ENCODE measurements at places on chromosomes 1 and 21. TPM values are rescaled to one million over a fixed set of nuclear protein-coding genes. Genes with fewer than 3 reads are reported as not detected.

The OLFML2B gene
- total RNA-seq, result 5.7 TPM

The CFAP74 gene
- total RNA-seq, result not detected

The PRRX1 gene
- total RNA-seq, result 20.4 TPM

The KRTAP12-2 gene
- total RNA-seq, result not detected

The ADORA1 gene
- 0.64 TPM for total RNA-seq

The LCE1B gene
- total RNA-seq, result not detected

The COL8A2 gene
- 4.1 TPM for total RNA-seq

The GBP1 gene
- 22.1 TPM for total RNA-seq

The ADAM30 gene
- total RNA-seq, result not detected

The LCE1E gene
- total RNA-seq, result not detected

The CYP4A22 gene
- total RNA-seq, result 0.38 TPM

The SPRR4 gene
- 1.3 TPM for total RNA-seq

The TRABD2B gene
- total RNA-seq, result 0.47 TPM

The CLDN17 gene
- 27.4 TPM for total RNA-seq

The EBNA1BP2 gene
- 99.3 TPM for total RNA-seq

The SELENON gene
- 28.3 TPM for total RNA-seq

The PTGFR gene
- 1.6 TPM for total RNA-seq

The ROR1 gene
- 9.0 TPM for total RNA-seq

The CDCA8 gene
- total RNA-seq, result 5.5 TPM

DNA sequence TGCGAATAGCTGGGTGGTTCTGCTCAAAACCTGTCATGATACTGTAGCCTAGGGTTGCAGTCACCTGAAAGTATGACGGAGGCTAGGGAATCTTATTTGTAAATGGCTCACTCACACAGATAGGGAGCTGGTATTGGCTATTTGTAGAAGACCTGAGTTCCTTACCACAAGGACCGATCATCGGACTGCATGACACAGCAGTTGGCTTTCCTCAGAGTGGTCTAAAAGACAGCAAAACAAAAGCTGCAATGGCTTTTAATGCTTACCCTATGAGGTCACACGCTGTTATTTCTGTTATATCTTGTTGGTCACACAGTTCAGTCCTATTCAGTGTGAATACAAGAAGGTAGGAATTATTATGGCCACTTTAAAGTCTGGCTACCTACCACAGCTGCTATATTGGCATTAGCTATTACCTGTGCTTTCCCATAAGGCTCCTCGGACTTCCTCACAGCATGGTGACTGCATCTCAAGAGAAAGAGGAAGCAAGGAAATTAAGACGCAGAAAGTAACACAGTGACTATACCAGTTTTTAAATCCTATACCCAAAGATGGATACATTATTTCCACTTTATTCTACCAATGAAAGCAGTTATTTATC, 68.4 kb upstream of the LRRC7 start:
- DNase-seq, result no peak

GRCh38 chr1:198436276-198436675, 104.2 kb downstream of the ATP6V1G3 start:
- no peak for DNase-seq

GRCh38 chr1:181317261-181317930, 165.9 kb upstream of the CACNA1E start:
- DNase-seq, result no peak

DNA sequence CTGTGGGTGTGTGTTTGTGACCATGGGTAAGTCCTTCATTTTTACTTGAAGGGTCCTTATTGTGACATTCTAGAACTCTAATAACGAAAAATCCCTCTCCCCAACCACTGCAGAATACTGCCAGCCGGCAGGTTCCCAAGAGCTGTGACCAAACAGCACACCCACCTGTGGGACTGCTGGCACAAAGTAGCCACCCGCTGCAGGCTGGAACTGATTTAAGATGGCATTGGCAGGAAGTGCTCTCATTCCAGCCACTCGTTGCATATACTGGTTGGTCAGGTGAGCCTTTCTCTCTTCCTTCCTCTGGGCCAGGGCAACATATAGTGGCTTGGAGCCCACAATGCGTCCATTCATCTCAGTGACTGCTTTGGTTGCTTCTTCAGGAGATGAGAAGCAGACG, 11.6 kb downstream of the PABPC4 start:
- DNase-seq, result no peak

DNA sequence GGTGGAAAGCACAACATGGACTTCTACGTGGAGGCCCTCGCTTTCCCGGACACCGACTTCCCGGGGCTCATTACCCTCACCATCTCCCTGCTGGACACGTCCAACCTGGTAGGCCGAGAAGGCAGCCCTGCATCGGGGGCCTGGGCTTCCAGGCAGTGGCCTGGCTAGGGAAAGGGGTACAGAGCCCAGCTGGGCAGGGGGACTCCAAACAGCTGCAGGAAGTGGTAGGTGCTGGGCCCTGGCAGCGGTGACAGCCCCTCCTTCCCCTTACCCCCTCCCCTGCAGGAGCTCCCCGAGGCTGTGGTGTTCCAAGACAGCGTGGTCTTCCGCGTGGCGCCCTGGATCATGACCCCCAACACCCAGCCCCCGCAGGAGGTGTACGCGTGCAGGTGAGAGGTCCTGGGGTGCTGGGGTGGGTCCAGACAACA, 30.0 kb upstream of the PADI6 start:
- DNase-seq, result no peak

GRCh38 chr1:91015794-91016550, 5.9 kb downstream of the ZNF644 start:
- DNase-seq, result no peak

- DNase-seq, result no peak
These were observed 19.7 kb upstream of the KCNC4 start for GRCh38 chr1:110190282-110190929.

DNA sequence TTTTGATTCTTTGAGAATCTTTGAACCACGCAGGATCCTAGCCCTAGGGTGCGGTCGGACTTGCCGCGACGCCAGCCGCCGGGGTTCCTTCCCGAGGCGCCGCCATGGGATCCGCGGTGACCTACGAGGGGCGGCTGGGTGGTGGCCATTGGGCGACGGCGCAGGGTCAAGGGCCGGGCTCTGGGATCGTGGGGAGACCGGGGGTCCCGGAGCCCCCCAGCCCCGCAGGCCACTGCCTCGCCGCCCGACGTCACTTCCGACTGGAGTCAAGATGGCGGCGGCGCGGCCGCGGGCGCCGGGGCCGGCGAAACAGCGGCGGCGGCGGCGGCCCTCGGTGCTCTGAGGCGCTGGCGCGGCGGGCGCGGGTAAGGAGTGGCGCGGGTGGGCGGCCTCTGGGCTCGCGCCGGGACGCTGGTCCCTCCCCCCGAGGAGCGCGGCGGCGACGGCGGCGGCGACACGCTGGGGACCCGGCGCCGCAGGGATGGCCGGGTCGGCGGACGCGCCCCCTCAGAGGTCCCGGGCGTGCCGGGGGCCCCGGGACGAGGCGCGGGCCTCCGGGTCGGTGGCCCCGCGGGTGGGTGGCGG, at the start of gene PRDM2:
Gene PRDM2 (plus strand): TSS at position 253 of the 585 bp plus-strand sequence. CDS start 15,418 bp downstream, outside the sequence.
- DNase-seq, result no peak

DNA sequence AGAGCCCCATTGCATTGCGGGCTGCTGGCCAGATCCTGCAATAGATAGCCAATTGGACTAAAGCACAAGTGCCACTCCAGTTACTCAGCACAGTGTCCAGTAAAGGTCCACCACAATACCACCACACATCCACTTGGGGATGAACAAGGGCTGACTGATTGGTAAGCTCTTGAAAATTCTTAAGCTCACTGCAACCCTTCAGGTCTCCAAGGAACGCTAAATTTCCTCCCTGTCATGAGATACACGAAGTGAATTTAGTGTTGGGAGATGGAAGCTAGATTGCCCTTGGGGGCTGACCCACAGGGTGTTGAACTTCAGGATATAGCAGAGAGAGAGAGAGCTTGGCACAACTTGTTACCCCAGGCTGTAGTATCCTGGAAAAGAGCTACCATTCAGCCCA, 9.8 kb upstream of the AADACL3 start:
- DNase-seq, result no peak

DNA sequence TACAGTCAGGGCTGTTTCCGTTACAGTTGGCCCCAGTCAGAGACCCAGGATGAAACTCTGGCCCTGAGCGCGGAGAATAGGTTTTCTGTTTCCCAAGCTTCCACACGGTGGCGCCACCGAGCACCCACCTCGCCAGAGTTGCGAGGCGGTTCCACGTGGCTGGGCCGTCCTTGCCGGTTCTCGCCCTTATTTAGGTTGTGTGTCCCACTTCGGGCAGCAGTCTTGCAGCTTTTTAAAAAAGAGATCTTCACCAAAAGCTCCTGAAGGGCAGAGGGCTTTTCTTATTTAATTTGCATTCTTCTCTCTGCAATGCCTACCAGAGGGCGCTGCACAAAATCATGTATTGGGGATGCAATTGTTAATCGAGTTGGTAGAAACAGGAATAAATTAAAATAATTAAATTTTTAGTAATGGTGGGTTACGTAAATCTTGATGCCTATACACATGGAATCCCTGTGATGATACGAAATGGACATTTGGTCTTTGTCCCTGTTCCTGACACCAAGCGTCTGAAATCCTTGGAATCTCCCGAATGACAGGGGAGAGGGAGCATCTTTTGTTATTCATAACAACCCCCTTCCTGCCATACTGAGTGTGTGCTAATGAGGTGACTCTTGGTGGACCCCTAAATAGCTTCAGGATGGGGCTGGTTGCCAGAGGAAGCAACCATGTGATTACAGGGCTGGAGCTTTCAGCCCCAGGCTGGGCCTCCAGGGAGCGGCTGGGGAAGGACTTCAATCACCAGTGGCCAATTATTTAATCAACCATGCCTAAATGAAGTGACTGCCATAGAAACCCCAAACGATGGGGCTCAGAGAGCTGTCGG, 5.6 kb upstream of the S100A7 start:
- DNase-seq, result no peak

DNA sequence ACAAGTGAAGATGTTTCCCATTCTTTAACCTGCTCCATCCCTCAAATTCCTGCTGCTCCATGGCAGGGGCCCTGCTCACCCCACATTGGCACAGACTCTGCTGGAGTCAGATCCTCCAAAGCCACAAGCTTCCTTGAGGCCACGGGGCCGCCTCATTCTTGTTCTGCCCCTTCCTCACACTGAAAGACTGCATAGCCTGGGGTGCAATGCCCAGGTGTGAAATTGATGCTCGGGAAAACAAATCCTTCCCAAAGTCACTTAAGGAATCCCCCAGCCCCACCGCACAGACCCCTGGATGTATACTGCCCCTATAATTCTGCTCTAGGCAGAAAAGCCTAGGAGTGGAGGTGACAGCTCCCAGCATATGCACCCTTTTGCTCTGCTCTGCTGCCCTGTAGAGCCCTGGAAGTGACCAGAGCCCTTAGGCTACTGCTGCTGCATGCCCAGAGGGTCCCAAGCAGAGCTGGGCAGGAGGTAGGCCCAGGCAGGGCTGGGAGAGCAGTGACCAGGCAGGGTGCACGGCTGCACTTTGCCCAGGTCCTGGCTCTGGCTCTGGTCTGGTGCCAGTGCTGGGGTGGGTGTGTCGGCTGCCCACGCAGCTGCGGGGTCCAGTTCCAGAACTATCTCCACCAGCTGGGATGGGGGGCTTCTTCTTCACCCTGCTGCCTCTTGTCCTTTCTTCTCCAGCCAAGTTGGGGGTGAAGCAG, 1.6 kb downstream of the HES2 start:
- no peak for DNase-seq

GRCh38 chr1:78884685-78885452, 121.7 kb downstream of the ADGRL4 start:
- no peak for DNase-seq

DNA sequence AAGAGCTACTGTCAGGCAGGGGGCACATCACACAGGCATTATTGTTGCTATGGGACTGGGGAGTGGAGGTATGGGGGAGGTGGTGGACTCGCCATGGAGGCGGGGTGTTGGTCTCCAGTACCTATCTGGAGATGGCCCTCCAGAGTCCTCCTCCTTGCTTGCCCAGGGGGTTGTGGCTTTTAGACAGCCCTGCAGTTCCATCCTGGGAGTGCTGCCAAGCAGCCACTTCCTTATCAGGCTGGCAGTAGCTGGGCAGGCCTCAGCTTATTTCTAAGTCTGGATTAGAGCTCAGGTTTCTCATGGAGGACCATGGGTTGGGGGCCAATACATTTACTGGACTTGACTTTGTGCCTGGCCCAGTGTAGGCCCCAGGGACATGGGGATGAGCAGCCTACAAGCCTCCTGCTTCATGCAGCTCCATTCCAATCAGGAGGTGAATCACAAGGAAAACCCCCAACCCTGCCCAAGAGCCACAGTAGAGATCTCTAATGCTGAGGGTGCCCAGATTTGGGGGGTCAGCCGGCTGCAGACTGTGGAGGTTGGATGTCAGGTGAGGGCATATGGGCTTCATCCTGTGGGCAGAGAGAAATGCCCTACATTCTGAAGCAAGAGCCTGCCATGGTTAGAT, 210.7 kb upstream of the EDN2 start:
- no peak for DNase-seq

GRCh38 chr1:90721210-90722194, 4.4 kb upstream of the BARHL2 start:
- no peak for DNase-seq

- no peak for DNase-seq
These were observed 40.7 kb upstream of the COL6A2 start for GRCh38 chr21:46057111-46057709.

GRCh38 chr21:34834852-34835501, 166.2 kb downstream of the CLIC6 start:
- DNase-seq, result no peak

- DNase-seq, result no peak
These were observed 76.7 kb downstream of the SSBP3 start for GRCh38 chr1:54329312-54330003.

DNA sequence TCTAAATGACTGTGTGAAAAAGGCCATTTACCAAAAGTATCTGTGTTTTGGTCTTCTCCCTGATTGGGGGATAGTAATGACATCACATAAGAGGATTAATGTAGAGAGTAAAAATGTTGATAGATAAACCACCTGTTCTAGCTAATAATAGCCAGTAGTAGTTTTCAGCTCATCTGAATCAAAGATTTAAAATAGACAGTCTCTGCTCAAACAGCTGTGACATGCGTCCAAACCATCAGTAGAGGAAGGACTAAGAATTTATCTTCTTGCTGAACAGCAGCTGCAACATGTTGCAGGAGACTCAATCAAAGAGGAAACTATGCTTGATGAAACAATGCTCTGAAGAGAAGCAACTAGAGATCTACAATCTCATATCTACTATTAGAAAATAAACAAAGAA, 21.4 kb downstream of the TMPRSS15 start:
- no peak for DNase-seq

- no peak for DNase-seq
These were observed 7.1 kb upstream of the ZNF697 start for GRCh38 chr1:119655154-119655553.

DNA sequence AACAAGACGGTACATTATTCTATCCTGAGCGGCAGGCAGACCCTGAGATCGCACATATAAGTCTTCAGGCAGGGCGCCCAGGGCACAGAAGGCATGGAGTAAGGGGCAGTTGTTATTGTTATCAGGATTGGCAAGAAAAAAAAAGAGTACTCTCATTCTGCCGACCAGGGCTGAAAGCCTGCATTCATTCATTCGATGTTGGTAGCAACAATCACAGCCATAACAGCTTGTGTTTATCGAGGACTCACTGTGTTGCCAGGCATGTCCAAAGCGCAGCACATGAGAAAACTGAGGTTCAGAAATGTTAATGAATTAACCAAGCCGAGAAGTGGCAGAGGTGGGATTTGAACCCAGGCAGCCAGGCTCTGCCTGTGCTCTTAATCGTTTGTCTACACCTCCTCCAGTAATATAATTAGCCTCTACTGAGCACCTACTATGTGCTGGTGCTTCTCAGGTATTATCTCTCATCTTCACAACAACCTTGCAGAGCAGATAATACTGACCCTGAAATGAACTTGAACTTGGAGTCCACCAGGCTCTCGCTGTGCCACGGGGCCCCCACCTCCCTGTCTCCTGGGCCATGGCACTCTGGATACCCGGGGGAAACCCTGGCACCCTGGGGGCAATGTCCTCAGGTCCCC, 56.2 kb downstream of the TAS1R2 start:
- DNase-seq, result no peak

Measured in esophagus squamous epithelium (tissue), 5 donors.